ENCODE measurements at places on chromosomes 7 and 10.

DNA sequence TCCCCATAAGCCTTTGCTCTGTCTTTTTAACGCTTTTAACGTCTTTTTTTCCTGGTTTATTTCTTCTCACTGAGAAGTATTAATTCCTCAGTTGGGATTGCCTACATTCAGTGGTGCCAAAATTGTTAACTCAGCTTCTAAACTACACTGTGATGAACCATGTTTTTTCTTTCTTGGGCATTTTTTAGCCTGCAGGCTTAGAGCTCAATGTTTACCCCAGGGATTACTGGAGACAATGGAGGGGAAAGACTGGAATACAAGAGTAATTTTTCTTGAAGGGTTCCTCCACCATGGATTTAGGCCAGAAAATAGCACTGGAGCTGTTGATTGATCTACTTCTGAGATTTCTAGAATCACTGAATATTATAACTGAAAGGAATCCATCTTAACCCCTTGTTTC, 19.8 kb downstream of the STAMBPL1 start:
- no peak for DNase-seq

- no peak for DNase-seq
Measured at GRCh38 chr7:13188236-13188805, 500.9 kb downstream of the ARL4A start.

DNA sequence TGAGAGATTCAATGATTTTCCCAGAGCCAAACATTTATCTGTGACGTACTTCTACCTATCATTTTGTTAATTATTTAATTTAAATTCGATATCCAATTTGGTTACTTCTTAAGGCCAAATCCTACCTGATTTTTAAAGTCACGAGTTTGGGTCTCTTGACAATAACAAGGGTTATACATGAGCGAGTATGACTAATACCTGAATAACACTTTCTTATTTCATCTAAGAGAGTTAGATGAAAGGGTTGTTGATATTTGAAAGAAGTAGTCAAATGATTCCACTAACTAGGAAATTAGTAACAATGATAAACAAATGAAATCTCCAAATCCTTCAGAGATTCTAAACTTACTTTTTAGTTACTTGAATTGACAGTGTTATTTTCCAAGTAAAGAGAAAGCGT, 1086.9 kb downstream of the XPNPEP1 start:
- DNase-seq, result no peak

DNA sequence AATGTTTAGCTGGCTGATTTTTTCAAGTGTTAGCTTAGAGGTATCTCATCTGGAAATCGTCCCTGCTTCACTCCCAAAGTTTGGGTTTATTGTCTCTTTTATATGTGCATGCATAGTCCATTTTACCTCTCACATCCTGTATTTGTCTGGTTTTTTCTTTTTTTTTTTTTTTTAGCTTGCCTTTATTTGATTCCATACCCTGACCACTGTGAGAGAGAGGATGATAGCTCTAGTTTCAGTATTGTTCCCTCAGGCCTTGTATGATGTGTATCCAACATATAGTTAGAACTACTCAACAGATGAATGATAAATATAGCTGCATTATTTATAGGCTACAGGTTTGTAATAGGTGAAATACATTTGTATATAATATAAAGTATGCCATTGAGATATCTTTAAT, 29.9 kb downstream of the PCGF5 start:
- DNase-seq, result no peak

DNA sequence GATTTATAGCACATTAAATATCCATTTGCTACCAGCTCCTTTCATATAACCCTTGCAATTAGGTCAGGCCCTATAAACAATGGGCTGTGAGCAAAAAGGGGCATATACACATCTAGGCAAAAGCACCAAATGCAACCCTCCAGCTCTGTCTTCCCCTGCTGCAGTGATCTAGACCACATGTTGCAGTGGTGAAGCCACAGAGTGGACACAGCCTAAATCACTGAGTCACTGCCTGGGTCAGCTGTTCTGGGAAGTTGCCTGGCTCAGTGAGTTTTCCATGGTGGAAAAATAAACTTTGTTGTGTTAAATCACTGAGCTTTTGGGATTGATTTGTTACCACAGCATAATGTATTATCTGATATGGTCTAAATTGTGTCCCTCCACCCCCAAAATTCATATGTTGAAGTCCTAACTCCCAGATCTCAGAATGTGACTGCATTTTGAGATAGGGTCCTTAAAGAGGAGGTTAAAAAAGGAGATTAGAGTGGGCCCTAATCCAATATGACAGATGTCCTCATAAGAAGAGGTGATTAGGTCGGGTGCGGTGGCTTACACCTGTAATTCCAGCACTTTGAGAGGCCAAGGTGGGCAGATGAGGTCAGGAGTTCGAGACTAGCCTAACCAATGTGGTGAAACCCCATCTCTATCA, 70.4 kb downstream of the ZFAND4 start:
- peak; percentile 13 for DNase-seq

- DNase-seq, result peak; percentile 59
Measured at GRCh38 chr7:117673839-117674238, 194.0 kb downstream of the CFTR start.

DNA sequence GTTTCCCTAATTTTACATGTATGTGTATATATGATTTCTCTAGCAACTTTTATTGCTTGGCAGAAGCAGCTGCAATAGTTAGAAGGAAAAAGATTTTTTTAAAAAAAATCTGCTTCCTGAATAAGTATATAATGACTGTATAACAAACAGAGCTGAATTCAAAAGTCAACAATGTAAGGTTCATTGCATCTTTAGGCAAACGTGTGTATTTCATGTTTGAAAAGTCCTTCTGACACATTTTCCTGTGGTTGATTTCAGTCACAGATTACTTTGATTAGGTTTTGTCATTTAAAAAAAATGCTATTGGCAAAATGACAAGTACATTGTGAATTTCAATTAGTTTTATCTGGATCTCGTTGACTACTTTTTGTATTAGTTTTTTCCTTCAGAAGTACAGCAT, 231.0 kb downstream of the CSTF2T start:
- no peak for DNase-seq

GRCh38 chr10:69914398-69915214, 112.9 kb downstream of the COL13A1 start:
- peak; percentile 65 for DNase-seq

DNA sequence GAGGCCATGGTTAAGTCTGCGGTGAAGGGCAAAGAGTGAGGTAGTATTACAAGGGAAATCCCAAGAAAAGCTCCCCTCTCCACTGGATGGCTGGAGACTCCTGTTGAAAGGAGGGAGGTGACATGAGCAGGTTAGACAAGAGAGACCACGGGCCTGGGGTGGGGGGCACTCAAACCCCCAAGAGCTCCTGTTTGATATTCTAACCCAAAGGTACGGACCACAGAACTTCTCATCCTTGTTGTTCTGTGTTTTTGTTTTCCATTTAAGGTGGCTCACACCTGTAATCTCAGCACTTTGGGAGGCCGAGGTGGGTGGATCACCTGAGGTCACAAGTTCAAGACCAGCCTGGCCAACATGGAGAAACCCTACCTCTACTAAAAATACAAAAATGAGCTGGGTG, 11.6 kb downstream of the VSTM4 start:
- DNase-seq, result no peak

GRCh38 chr10:1057106-1057657, 997 bp downstream of the WDR37 start:
- peak; percentile 64 for DNase-seq

- DNase-seq, result no peak
Measured at GRCh38 chr10:12448340-12448728, 99.0 kb downstream of the CAMK1D start.

DNA sequence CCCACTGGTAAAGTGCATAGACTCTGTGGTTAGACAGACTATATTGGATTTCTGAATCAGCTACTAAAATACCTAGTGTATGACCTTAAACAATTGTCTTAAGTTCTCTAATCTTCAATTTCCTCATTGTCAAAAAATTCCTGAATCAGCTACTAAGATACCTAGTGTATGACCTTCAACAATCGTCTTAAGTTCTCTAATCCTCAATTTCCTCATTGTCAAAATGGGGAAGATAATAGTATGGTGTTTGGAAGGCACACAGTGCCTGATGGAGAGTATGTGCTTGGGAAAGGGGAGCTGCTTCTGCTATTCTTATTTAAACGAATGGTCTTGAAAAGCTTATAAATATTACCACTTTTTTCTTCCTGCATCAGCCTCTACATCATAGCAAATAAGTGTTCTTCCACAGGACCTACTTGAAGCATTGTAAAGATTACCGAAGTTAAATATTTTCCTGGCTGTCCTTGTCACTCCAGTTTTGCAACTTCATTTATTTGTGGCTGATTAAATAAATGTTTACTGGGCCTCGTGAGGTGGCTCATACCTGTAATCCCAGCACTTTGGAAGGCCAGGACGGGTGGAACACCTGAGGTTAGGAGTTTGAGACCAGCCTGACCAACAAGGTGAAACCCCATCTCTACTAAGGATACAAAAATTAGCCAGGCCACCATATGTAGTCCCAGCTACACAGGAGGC, 64.4 kb upstream of the ITGA8 start:
- peak; percentile 13 for DNase-seq

GRCh38 chr10:103795634-103796270, 59.6 kb downstream of the SH3PXD2A start:
- DNase-seq, result no peak

DNA sequence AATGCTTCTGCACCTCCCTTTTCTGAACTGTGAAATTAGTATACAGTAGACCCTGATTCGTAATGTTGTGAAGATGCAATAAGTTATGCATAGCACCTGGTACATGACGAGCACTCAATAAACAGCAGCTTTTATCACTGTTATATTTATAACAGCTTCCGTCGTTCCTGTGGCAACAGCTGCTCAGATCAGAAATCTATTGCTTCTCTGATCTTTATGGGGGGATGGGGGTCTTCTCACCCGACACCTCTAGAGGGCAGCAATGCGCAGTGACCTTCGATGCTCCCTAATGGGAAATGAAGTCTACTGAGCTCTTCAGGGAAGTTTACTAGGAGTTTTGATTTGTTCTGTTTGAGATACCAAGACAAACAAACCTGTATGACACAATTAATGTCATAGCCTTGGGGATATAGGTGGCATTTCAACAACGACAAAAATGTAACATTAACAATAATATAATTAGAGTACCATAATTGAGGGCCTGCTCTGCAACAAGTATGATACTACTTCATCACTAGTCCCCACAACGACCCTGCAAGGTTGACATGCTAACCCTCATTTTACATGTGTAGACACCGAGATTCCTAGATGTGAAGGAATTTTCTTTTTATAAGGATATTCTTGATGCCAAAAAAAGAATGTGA, 289.6 kb downstream of the SFMBT2 start:
- DNase-seq, result peak; percentile 75

- DNase-seq, result no peak
Measured at GRCh38 chr7:157918326-157919080, 581.7 kb downstream of the DNAJB6 start.

- DNase-seq, result no peak
Measured at GRCh38 chr10:47063858-47064257, 152.6 kb downstream of the PTPN20 start.

- DNase-seq, result no peak
Measured at GRCh38 chr7:39674406-39674805, 51.0 kb downstream of the RALA start.

DNA sequence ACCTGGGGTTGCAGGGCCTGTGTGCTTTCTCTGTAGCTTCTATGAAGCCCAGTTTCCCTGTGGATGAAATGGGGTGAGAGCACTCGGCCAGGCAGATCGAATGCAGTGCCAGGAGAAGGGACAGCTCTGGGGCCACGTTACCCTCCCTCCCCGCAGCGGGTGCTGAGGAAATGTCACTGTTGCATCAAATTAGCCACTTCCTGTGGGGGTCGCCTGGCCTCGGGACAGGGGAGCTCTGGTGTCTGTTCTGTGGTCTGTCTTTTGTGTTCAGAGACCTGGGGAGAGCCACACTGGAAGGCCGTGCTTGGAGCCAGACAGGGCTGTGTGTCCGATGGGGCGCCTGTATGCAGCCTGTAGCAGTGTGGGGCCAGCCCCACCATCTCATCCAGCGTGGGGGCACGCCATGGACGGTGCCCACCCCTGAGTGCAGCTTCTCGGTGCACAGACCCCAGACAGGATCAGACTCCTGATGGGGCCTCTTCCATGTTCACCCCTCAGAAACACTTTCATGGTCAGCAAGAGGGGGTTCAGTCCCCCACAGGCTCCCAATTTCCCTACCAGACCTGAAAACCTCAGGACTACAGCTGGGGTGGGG, 13.6 kb downstream of the TTYH3 start:
- peak; percentile 15 for DNase-seq

- DNase-seq, result no peak
Measured at GRCh38 chr10:61128196-61128595, 184.2 kb upstream of the RHOBTB1 start.

GRCh38 chr7:30241767-30242166, 42.6 kb upstream of the ZNRF2 start:
- no peak for DNase-seq

GRCh38 chr7:80643336-80643915, 5.0 kb downstream of the CD36 start:
- DNase-seq, result peak; percentile 84

GRCh38 chr10:28300027-28300426, 2.8 kb downstream of the MPP7 start:
- peak; percentile 38 for DNase-seq

- no peak for DNase-seq
Measured at GRCh38 chr7:145986248-145986874, 130.2 kb upstream of the CNTNAP2 start.

- no peak for DNase-seq
Measured at GRCh38 chr10:79241990-79242619, 105.2 kb upstream of the PPIF start.

DNA sequence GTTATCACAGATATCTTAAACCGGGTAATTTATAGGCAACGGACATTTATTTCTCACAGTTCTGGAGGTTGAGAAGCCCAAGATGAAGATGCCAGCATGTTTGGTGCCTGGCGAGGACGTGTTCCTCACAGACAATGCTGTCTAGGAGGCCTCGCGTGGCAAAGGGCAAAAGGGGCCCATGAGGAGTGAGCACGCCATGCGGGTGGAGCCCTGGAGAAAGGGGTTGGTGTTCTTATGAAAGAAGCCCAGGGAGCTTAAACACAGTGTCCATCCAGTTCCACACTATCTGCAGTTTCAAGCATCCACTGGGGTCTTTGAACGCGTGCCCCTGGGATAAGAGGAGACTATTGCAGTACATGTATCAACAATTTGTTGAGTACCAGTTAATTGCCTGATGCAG, 51.4 kb downstream of the CXCL12 start:
- no peak for DNase-seq

GRCh38 chr7:156560075-156560474, 80.5 kb upstream of the RNF32 start:
- no peak for DNase-seq

- DNase-seq, result no peak
Measured at GRCh38 chr10:115879372-115880089, 393.5 kb downstream of the GFRA1 start.

DNA sequence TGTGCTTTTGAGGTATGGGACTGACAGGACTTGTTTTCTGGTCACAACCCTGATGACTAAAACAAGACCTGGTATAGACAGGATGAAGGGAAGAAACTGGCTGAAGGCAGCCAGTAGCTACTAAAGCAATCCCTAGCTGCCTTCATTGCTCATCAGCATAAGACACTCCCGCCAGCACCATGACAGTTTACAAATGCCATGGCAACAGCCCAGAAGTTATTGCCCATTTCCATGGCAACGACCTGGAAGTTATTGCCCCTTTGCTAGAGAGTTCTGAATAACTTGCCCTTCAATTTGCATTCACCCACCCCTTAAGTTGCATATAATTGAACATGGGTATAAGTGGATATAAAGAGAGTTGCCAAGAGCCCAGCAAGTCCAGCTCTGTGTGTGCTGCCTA, 169.6 kb upstream of the FAM171A1 start:
- no peak for DNase-seq

GRCh38 chr7:28356619-28357018, 55.7 kb upstream of the CREB5 start:
- no peak for DNase-seq

- DNase-seq, result no peak
Measured at GRCh38 chr7:18189500-18190126, 162.0 kb upstream of the PRPS1L1 start.

Data from OCI-M1 (cell line).